ENCODE measurements at places on chromosomes 3 and 15. TPM values are rescaled to one million over a fixed set of nuclear protein-coding genes. Genes with fewer than 3 reads are reported as not detected.

The GP5 gene
- total RNA-seq, result 0.51 TPM

DNA sequence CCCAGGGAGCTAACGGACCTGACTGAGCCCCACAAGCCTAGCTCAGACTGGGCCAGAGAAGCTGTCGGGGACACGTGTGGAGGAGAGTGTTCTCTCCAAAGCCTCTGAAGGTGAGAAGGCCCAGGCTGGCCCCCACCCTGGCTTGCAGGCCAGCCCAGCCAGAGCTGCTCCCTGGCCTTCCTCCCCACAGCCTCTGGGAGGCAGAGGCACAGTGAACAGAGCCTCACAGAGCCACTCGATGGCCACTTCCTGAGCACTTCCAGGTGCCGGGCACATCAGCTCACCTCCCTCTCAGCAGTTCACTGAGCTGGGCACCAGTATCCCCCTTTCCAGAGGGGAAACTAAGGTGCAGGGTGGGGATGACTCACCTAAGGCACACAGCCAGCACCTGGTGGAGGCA lies 109.4 kb upstream of the LINGO1 start:
- peaks cover 52% of the 10 kb centered on the region for H3K27me3 ChIP-seq
- no peak for DNase-seq
- no peak overlapping the region for H3K4me3 ChIP-seq
- no peaks in the 10 kb centered on the region for H3K4me1 ChIP-seq
- no peak overlapping the region for H3K27ac ChIP-seq

- H3K4me3 ChIP-seq, result no peak overlapping the region
- no peaks in the 10 kb centered on the region for H3K36me3 ChIP-seq
- peaks cover 45% of the 10 kb centered on the region for H3K4me1 ChIP-seq
Observed at GRCh38 chr3:197810901-197811300, 19.8 kb downstream of the LRCH3 start.

GRCh38 chr15:69595009-69595791 lies 142.6 kb downstream of the RPLP1 start:
- no peaks in the 10 kb centered on the region for H3K36me3 ChIP-seq
- no peak overlapping the region for H3K4me3 ChIP-seq
- peaks cover 25% of the 10 kb centered on the region for H3K4me1 ChIP-seq
- no peaks in the 10 kb centered on the region for H3K27me3 ChIP-seq
- no peak for DNase-seq
